ENCODE measurements at places on chromosomes 2 and 18.

- DNase-seq, result no peak
Measured at GRCh38 chr2:100980046-100980445, 22.0 kb upstream of the RPL31 start.

- DNase-seq, result peak; percentile 49
Measured at GRCh38 chr2:63078852-63079606, 28.4 kb downstream of the OTX1 start.

GRCh38 chr2:109247812-109248211 lies 118.8 kb downstream of the SH3RF3 start:
- no peak for DNase-seq

DNA sequence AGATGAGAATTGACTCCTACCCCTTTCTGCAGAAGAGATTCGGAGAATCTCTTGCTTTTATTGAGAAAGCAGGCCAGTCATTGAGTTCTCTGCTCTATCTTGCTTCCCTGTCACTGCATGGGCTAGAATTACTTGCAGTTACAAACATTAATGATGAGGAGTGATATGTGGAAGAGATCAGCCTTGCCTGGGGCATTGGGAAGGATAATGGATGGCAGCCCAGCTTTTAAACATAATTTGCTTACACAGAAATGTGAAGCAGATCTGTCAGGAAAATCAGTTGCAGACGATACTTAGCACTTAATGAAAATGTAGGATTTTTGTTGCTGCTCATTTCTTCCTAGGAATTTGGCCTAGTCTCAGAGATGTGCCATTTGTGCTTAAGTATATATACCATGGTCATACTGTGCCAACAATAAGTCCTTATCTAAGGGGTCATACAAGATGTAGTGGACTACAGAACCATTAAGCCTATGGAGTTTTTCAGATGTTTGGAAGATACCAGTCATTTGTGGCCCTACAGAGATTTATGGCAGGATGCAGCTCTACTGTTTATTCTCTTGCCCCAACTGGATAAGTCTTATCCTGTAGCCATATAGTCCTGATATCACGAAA lies 92.7 kb downstream of the XRCC5 start:
- DNase-seq, result no peak

DNA sequence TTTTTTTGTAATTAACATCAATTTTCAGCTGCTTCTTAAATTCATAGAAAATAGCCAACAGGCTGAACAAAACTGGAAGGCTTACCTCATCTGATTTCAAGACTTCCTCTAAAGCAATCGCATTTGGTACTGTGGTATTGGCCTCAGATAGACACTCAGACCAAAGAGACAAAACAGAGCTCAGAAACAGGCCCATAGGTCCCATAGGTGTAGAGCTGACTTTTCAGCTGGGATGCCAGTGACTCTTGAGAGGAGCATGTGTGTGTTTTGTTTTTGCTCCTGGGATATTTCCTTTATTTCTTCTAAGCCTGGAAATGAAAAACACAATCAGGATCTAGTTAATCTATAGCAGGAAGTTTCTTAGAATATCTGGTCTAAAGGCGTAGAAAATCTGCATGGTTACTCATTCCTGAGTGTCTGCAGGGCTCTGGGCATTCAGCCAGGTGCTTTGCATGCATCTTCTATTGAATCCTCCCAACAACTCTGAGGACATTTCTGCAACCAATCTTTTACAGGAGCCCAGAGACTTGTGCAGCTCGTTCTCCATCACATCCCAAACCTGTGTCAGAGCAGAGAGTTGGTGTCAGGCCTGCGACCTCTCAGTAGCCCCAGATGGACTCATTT lies 190.8 kb downstream of the RTP5 start:
- DNase-seq, result no peak

- DNase-seq, result no peak
Measured at GRCh38 chr2:172442072-172442895, 14.9 kb downstream of the ITGA6 start.
